Muscle of leg (tissue), 16 donors: ENCODE measurements at places on chromosomes 5 and 9. TPM values are rescaled to one million over a fixed set of nuclear protein-coding genes. Genes with fewer than 3 reads are reported as not detected.

DNA sequence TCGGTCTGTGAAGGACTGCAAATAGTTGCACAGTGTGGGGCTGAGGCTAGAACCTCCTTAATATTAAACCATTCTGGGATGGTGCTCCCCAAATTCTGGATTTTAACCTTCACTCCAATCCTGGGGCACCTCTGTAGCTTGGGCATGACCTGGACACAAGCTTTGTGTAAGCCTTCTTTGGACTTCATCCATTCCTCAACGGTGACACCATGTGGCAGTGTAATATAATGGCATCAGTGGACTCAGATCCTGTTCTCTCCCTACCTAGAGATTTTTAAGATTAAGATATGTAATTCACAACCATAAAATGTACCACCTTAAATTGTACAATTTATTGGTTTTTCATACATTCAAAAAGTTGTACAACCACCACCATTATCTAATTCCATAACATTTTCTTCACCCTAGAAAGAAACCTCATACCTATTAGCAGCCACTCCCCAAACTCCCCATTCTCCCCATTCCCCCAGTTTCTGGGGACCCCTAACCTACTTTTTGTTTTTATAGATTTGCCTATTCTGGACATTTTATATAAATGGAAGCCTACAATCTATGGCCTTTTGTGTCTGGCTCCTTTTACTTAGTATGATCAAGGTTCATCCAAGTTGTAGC, 4.8 kb upstream of the PLGRKT start:
- DNase-seq = peak; percentile 64

GRCh38 chr5:5494489-5495402, 72.3 kb downstream of the ICE1 start:
- peak; percentile 36 for DNase-seq

GRCh38 chr5:5480481-5481111, 58.1 kb downstream of the ICE1 start:
- DNase-seq = no peak

DNA sequence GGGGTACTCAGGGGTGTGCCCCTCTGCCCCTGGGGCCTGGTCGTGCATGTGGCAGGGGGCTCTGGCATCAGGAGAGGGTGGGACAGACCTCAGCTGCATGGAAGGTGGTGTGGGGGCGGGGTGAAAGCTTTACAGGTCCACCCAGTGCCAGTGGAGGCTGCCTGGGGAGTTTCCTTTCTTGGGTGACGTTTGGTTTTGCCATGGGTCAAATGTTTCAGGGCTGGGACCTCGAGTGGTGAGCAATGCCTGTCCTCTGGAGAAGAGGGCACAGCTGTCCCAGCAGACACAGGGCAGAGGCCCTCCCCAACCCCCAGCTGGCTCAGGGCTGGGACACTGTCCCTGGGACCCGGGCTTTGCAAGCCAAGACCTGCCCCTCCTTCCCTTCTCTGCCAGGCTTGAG, 3.6 kb downstream of the RXRA start:
- peak; percentile 64 for DNase-seq

- no peak for DNase-seq
These were observed 8.3 kb upstream of the SLC6A19 start for GRCh38 chr5:1192971-1193590.

- no peak for DNase-seq
These were observed 484.8 kb downstream of the PSAT1 start for GRCh38 chr9:78781681-78782080.

DNA sequence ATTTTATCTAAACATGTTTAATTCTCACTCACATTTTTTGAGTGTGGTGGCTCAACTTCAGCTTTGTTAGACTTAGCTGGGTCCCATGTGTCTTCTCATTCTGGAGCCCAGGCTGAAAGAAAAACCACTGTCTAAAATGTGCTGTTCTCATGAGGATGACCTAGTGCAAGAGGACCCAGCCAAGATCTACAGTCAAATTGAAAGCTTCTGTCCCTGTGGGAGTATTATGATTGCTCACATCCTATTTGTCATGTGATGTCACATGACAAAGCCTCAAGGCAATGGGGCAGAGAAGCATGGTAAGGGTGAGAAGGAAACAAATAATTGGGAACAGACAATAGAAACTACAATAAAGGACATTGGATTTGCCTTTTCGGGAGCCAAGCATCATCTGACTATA, 113.4 kb upstream of the ASTN2 start:
- DNase-seq = no peak

ALDH1B1 gene
- 24.1 TPM for polyA plus RNA-seq

DNA sequence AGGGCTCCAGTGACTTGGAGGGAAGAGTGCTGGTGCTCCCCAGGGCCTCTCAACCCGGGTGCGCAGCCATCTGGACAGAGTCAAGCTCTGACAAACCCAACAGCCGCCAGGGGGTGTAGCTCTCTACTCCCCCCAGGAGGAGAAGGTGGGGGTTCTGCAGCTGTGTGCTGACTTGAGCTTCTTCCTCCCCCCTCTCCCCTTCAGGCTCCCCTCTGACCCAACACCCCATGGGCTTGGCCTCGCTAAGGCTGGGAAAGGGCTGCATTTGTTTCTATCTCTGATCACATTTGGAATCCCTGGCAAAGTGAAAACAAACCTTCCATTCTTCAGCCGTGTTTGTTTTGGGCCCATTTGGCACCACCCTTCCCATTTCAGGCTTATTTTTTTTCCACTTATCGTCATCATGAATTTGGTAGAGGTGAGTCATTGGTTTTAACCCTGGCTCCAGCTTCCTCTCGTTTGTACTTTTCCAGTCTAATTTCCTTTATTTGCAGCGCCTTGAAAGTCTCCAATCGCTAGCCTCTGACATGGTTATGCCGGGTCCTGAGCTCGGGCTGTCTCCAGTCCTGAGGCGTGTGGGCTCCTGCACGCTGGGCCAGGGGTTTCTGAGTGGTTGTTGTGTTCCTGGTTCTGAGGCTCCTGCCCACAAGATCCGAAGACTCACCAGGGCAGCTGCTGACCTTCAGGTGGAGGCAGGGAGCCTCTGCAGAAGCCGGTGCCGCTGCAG, 36.1 kb downstream of the DAP start:
- no peak for DNase-seq

PCDHA11 gene
- polyA plus RNA-seq = 0.09 TPM

- DNase-seq = no peak
These were observed 1286.1 kb downstream of the PTPRD start for GRCh38 chr9:9326749-9327148.

DNA sequence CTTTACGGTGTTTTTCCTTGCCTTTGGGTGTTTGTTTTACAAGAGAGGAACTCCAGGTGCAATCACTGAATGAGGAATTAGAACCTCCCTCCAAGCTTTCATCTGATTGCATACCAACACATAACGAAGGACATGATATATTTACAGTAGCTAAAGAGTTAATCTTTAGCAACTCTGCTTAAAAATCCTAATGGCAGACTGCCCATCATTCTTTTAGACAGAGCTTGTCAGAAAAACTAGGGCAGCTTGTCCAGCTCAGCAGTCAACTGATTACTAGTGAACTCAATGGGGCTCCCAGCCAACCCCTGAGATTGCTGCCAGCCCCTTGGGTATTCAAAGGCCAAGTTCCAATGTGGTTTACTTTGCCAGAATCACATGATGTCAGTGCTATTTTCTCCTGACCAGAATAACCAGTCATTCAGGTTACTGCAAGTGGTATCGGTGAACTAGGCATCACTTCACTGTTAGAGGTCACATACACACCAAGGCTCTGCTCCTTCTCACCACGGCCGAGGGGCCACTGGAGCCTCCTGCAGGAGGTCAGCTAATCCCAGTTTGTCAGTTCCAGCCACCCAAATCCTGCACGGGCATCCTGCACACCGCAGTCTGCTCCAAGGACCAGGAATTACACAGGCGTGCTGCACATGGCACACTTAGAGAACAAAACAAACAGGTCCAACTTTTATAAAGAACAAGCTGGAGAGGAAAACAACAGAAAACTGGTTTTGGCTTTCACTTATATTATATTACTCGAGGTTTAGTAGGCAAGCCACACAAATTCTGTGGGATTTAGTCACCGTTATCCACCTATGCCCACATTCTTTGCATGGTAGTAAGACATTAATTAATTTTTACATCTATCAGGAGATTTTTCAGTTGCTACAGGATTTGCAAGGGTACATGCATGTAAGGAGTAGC, 62.5 kb downstream of the NFIB start:
- peak; percentile 75 for DNase-seq

DNA sequence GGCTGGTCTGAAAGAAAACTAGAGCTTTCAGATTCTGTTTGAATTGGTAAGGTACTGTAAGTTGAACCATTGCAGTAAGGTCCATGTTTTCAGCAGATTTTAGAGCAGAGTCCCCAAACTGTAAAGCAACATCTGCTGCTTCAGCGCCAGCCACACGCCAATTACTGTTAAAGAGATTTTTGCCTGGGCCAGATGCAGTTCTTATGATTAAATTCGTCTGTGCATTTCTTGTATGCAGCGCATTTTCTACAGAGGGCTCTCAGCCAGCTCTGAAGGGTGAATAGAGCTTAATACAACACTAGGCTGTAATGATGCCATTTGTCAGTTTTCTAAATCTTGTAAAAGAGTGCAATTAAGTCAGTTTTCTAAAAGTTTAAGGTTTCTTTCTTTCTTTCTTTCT, 246.3 kb downstream of the COX7C start:
- DNase-seq = peak; percentile 81

- DNase-seq = no peak
These were observed 88.2 kb downstream of the PPIC start for GRCh38 chr5:122948319-122948718.

DNA sequence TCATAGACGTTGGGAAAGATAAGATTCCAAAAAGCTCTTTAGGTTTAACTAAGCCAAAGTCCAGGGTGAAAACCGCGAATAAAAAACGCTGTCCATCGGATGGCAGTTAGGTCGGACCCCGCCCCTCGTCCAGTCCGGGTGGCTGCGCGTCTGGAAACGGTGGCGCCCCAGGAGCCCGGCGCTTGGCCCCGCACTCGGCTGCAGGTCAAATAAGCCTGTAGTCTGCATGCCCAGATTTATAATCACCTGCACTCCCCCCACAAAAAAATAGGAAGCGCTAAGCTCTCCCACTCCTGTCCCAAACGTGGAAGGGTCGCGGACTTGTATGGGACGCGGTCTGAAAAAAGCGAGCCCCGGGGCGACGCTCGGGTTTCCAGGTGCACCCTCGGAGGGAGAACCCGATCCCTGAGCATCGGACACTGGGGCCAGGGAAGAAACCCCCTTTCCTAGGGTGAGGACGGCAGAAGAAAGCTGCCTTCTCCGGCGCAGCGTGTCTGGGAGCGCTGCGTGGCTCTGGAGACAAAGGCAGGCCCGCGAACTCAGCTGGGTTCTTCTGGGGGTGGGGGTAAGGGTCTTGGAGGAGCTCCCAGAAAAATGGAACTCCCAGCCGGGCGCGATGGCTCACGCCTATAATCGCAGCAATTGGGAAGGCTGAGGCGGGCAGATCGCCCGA, 923 bp upstream of the ZBTB5 start:
- peak; percentile 95 for DNase-seq

SV2C gene
- 0.09 TPM for polyA plus RNA-seq

DNA sequence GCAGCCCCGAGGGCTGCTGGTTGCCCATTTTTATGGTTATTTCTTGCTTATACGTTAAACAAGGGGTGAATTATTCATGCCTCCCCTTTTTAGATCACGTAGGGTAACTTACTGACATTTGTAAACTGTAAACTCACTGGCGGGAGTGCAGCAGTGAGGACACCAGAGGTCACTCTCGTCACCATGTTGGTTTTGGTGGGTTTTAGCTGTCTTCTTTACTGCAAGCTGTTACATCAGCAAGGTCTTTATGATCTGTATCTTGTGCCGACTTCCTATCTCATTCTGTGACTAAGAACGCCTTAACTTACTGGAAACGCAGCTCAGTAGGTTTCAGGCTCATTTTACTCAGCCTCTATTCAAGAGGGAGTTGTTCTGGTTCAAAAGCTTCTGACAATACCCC, 155.0 kb upstream of the PRDM9 start:
- DNase-seq = peak; percentile 10

FBLL1 gene
- 0.78 TPM for polyA plus RNA-seq

GRCh38 chr5:126228934-126229333, 194.3 kb upstream of the GRAMD2B start:
- DNase-seq = no peak

DNA sequence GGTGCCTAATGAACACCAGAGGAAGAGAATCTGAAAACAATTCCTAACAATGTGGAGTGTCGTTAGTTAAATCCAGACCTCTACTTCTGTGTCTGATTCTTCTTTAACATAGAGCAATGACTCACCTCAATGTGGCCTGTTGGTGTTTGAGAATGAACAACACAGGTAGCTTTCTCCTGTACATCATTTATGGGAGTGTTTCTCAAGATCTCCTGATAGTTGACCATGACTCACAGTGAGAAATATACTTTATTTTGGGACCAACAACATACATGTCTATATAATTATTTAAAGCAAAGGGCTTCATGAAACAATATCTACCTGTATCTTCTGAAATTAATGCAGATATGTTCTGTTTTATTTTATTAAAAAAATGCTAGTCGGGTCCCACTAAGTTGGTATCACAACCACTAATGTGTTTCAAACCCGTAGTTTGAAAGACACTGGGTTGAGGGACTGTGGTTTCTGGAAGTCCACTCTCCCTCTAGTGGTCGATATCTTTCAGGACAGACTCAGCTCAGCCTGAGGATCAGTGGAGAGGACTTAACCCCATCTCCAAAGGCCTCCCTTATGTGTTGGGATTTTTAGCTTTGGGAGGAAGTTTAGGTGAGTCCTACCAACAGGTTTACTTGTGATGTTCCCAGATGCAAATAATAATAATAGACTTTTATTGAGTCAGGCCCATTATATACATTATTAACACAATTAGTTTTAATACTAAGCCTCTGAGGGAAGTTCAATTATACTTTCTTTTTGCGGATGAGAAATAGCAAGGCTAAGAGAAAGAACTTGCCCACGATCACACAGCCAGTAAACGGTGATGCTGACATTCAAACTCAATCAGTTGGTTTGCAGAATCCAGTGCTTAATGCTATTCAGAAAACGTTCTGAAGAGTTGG, 70.0 kb upstream of the KLF9 start:
- DNase-seq = peak; percentile 66
